ENCODE measurements at places on chromosomes 5 and 9.

GRCh38 chr9:102032614-102033013, 294.2 kb upstream of the GRIN3A start:
- no peak for DNase-seq

DNA sequence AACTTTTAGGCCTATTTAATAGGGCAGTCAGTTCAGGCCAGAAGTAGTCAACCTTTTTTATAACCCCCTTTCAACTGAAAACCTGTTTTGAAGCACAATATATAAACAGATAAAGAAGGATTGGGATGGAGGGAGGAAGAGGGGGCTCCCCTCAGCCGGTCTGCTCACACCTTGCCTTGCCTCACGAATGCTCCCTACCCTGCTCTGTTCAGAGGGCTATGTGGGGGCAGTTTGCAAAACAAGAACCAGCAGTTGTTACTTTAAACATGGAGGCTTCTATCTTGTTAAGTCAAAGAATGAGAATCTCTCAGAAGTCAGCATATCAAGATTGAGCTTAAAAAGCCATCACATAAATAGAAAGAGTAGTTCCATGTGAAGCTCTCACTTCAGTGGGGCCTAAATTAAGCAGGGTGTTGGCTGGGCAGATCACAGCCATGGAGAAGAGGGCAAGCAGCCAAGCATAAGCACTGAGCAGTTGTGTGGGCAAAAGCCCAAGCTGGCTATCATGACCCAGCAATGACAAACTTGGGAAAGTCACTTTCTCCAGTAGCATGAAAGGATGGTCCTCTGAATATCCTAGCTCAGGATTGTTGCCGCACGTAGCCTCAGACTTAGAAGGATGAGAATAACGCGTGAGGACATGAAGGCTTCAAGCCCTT, 70.6 kb downstream of the ALDH1A1 start:
- no peak for DNase-seq

DNA sequence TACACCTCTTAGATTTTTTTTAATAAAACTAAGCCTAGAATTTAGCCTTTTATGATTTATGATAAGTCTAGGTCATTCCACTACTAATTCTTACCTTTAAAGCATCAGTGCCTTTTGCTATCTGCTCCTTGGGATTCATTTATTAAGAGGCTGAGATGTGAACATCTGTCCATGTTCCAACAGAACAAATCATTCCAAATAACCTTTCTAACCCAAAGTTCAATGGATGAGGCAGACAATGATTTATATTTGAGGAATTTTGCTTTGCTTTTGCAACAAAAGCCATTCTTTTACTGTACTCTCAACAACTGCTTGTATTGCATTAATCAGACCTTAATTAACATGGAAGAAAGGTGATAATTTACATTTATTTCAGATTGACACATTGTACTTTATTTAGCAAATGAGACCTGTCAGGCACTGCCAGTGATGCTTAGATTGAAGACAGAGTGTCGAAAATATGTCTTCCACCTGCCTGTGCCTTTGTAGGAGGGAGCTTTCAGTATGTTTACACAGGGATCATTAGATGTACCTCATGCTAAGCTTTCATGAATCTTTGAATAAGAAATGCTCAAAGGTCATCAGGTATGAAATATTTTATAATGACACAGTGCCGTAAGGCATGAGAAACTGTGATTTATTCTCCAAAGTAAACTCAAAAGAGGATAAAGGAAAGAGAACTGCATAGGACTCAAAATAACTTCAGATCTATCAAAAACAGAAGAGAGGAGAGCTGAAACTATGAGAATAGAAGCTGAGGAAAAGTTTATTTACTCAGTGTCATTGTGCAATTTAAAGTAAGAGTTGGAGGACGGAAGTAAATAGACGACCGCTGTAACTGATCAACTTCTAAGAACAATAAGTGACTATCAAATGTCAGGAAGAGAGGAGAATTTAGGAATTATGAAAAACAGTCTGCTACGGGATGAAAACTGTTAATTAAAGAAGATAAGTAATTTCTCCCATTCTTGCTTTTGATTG, 36.7 kb upstream of the IZUMO3 start:
- DNase-seq: no peak

- DNase-seq: peak; percentile 94
These were observed 217.9 kb upstream of the KLF4 start for GRCh38 chr9:107707428-107707837.

DNA sequence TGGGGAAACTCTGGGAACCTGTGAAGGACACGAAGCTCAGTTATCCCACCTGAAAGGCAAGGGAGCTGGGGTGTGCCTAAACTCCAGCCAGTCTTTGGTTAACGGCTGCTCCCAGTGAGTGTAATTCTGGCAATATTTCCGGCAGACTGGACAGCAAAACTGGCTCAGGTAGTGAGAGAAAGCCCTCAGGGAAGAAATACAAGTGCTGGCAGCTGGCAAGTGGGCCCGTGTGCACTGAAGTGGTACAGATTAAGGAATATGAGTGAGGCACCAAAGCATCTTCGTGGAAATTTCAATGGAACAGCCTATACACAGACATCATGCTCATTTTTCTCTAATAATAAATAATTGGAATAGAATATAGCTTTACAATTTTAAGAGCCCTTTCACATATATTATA, 56.2 kb downstream of the ABHD17B start:
- DNase-seq: no peak

- DNase-seq: no peak
These were observed 1435.7 kb downstream of the MAT2B start for GRCh38 chr5:164941132-164941531.

DNA sequence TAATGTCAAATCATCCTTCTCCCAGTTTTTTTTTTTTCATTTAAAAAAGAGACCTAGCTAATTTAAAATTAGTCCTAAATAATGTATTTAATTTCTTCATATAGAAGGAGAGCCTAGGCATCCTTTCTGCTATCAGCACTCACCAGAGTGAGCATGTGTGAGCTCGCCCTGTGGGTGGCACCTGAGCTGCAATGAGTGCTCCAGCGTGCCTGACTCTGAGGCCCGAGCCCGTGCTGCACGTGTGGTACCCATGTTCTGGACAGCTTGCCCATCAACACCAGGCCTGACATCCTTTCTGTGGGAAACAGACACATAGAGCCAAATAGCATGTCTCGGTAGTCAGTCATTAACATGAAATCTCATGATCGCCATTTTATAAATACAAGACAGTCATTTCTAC, 381.4 kb downstream of the DTWD2 start:
- DNase-seq: no peak

- DNase-seq: no peak
These were observed 291.3 kb downstream of the FBXL7 start for GRCh38 chr5:15791274-15791673.

- no peak for DNase-seq
These were observed 7.2 kb downstream of the MARCHF6 start for GRCh38 chr5:10360686-10361085.

DNA sequence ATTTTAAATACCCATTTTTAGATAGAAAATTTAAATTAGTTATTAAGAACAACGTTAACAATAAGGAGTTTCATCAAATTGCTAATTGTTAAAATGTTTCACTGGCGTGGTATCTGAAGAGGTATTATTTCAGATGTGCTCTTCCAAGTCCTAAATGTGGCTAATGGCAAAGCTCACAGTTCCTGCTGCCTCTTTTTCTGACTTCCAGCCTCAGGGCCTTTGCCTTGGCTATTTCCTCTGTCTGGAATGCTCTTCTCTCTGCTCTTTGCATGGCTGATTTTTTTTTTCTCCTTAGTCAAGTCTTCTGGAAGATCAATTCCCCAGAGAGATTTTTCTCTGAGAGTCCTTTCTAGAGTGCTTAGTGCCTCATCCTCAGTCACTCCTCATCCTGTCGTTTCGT, 9.6 kb upstream of the SSBP2 start:
- no peak for DNase-seq

GRCh38 chr5:10451137-10451824, 9.6 kb downstream of the ROPN1L start:
- no peak for DNase-seq

GRCh38 chr5:180607861-180608571, 16.7 kb upstream of the SCGB3A1 start:
- DNase-seq: no peak

GRCh38 chr5:59588922-59589321, 304.6 kb downstream of the PDE4D start:
- no peak for DNase-seq

- no peak for DNase-seq
These were observed 21.6 kb upstream of the EXOC3 start for GRCh38 chr5:421287-421880.

- DNase-seq: no peak
These were observed 43.0 kb downstream of the SFXN1 start for GRCh38 chr5:175521313-175521833.

DNA sequence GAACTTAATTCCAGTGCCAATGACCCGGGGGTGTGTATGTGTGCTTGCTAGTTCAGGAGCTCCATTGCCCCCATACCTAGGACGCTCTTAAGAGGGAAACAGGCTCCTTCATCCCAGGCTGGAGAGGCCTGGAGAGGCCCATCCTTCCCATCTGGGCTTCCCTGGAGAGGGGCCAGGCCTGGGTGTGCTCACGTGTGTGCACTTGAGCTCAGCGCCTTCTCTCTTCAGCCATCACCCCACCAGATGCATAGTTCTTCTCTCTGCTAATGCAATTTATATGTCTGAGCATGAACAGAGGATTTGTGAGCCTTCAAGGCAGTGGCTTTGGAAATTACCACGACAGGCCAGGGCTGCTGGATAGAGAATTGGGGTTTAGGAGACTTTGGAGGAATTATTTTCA, 48.6 kb upstream of the SHB start:
- DNase-seq: no peak

DNA sequence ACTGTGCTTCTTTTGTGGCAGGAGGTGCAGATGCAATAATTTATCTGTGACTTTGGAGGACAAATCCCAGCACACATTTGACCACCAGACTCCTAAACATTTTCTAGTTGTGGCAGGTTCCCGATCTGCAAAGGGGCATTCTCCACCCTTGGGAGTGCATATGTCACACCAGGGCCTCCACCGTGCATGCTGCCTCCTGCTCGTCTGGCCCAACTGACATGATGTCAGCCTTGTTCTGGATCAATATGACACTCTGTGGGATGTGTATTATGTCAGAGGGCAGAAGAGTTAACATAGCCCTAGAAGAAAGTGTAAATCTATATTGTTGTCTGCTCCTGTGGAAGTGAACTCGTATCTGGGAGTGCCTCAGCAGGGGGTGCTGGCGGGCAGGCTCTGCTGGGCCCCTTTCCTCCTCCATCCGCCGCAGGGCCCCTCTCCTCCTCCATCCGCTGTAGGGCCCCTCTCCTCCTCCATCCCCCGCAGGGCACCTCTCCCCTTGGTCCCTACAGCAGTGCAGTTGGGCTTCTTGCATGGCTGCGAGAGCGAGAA, 97.7 kb upstream of the PPP1R26 start:
- DNase-seq: no peak

- no peak for DNase-seq
These were observed 125.2 kb downstream of the GLIS3 start for GRCh38 chr9:4174546-4175175.

DNA sequence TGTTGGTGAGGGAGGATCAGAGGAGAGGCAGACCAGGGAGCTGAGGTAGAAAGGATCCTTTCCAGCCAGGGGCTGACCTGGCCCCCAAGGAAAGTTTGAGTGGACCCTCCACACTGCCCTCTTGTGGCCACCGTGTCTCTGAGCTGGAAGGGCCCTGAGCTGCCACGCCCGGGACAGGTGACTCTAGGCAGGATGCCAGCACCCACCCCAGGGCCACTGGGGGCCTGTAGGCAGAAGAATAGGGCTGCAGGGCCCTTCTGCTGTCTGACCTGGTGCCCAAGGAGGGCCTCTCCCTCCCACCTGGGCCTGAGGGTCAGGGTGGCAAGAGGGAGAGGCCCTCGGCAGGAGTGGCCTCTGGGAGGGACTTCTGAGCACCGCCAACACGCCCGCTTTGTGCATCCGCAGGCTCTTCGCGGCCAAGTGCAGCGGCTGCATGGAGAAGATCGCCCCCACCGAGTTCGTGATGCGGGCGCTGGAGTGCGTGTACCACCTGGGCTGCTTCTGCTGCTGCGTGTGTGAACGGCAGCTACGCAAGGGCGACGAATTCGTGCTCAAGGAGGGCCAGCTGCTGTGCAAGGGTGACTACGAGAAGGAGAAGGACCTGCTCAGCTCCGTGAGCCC, 76.8 kb downstream of the LMX1B start:
- DNase-seq: no peak

GRCh38 chr5:172477466-172477865, 23.1 kb upstream of the SH3PXD2B start:
- no peak for DNase-seq

DNA sequence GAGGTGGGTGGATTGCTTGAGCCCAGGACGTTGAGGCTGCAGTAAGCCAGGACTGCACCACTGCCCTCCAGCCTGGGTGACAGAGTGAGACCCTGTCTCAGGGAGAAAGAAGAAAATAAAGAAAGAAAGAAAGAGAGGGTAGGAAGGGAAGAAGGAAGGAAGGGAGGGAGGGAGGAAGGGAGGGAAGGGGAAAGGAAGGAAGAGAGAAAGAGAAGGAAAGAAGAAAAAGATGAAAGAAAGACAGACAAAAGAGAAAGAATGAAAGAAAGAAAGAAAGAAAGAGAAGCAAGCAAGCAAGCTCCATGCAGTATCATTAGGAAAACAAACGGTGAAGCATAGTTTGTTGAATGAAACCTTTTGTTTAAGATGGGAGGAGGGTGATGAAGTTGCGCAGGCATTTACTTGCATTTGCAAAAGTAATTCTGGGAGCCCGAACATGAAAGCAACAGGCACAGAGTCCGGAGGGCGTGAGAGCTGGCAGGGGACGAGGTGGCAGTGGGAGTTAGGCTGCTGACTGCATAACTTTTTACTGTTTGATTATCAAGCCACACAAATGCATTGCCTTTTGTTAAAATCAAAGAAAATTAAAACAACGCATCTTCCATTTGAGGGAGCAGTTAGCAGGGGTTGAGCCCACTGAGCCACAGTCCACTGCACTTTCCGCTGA, 26.0 kb upstream of the CEP72 start:
- no peak for DNase-seq

- no peak for DNase-seq
These were observed 271.0 kb downstream of the FSTL4 start for GRCh38 chr5:133341296-133341695.

DNA sequence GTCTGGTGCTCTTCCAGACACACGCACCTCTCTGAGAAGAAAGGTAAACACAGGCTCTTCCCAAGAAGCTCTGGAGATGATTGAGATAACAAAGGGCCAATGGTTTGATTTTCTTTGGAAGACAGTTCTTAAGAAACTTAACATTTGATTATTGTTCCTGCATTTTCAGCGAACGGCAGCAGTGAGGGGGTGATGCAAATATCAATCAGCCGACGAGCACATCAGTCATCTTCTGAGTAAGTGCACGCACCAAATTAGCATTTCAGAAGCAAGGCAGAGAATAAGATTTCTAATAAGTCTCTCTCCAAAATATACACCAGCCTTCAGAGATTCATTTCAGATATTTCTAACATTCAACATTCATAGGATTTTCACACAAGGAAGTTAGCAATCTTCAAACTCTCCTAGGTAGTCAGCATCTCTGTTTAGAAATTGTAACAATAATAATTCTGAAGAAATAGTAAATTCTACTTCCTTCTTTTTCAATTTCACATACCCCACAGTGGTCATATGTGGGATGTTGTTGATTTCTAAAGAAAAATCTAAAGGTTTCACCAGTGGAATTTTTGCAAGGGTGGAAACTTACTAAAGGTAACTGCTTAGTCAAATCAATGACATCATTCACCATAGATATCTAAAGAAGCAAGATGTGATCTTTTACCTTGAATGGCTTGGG, 250.3 kb downstream of the SEC61B start:
- no peak for DNase-seq

GRCh38 chr9:120474591-120475243, 105.2 kb downstream of the CDK5RAP2 start:
- DNase-seq: no peak
